ENCODE measurements at places on chromosomes 2 and 18.

GRCh38 chr2:200130762-200131166, 175.4 kb downstream of the MAIP1 start:
- no peak overlapping the region for H3K4me3 ChIP-seq
- H3K4me1 ChIP-seq = peaks cover 31% of the 10 kb centered on the region
- peak overlapping the region; percentile 85 for H3K27ac ChIP-seq
- peak; percentile 82 for DNase-seq
- H3K27me3 ChIP-seq = no peaks in the 10 kb centered on the region

DNA sequence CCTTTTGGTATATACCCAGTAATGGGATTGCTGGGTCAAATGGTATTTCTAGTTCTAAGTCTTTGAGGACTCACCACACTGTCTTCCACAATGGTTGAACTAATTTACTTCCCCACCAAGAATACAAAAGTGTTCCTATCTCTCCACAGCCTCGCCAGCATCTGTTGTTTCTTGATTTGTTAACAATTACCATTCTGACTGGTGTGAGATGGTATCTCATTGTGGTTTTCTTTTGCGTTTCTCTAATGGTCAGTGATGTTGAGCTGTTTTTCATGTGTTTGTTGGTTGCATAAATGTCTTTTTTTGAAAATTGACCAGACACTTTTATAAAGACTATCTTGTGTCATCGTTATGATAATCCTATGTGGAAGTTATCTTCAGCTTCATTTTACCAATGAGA, 16.0 kb upstream of the ATP8B1 start:
- H3K27me3 ChIP-seq = no peaks in the 10 kb centered on the region
- no peak overlapping the region for H3K4me3 ChIP-seq
- DNase-seq = no peak
- no peaks in the 10 kb centered on the region for H3K36me3 ChIP-seq
- peaks cover 16% of the 10 kb centered on the region for H3K4me1 ChIP-seq
- peak overlapping the region; percentile 51 for H3K27ac ChIP-seq

DNA sequence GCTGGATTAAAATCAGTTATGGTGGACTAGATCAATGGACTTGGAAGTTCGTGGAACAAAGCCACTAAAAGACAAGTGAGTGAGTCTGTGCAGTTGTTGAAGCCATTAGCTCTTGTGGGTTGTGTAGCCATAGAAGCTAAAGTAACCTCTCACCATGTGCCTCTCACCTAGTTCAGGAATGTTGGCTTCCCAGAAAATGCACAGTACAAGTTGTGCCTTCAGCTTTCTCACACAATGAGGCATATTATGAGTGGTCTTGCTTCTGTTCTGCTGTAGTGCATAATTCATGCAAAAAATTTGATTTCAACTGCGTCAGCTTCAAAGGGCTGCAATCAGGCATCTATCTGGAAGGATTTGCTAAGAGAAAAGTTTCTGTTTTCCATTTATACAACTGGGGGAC, 26.2 kb downstream of the CERS6 start:
- no peak for DNase-seq
- H3K27me3 ChIP-seq = no peaks in the 10 kb centered on the region
- no peaks in the 10 kb centered on the region for H3K36me3 ChIP-seq
- no peak overlapping the region for H3K4me3 ChIP-seq
- H3K4me1 ChIP-seq = no peaks in the 10 kb centered on the region
- no peak overlapping the region for H3K27ac ChIP-seq

DNA sequence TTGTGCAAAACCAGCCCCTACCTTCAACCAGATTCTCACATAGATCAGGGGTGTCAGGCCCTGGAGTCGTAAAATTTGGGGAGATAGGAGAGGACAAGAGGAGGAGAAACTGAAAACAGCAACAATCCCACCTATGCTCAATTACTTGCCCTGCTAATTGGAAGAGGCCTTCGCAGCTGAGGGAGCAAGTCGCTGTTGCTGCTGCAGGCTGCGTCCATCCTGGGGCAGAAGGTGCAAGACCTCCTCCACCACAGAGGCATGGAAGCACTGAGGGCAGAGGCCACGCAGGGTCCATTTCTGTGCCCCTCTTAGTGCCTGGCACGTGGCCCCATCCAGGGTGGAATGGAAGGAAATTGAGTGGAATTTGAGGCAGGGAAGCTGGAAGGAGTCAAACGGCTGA, 36.5 kb downstream of the CNGA3 start:
- no peak for DNase-seq
- no peak overlapping the region for H3K27ac ChIP-seq
- no peaks in the 10 kb centered on the region for H3K27me3 ChIP-seq
- H3K4me1 ChIP-seq = no peaks in the 10 kb centered on the region
- no peak overlapping the region for H3K4me3 ChIP-seq

DNA sequence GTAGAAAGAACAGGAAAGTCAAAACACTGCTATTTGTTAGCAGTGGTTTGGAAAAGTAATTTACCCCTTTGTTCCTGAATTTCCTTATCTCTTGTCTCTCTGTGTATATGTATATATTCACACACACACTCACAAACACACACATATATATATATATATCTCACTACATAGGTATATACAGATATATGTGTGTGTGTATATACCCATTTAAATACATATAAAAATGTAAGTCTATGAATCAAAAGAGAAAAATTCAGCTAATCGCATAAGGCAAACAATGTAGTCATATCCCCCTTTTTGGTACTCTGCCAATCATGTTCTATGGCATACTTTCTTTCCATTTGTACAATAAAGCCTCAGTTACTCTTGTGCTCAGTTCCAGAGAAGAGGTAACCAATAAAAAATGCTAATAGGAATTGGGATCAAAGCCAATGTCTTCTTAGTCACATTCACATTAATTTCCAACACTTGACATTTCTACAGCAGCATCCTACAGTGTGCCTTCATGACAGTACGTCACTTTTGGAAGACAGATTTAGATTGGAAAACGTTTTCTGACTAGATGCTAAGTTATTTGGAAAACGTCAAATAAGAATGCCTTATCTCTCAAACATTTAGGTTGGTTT, 94.6 kb downstream of the MC4R start:
- no peaks in the 10 kb centered on the region for H3K36me3 ChIP-seq
- H3K27ac ChIP-seq = peak overlapping the region; percentile 55
- H3K27me3 ChIP-seq = no peaks in the 10 kb centered on the region
- H3K4me3 ChIP-seq = 0 out of 2 replicates have a peak overlapping the region, but pooled peaks have one; percentile 4
- peaks cover 23% of the 10 kb centered on the region for H3K4me1 ChIP-seq

GRCh38 chr2:24435391-24436316, 55.4 kb upstream of the NCOA1 start:
- no peaks in the 10 kb centered on the region for H3K4me1 ChIP-seq
- no peaks in the 10 kb centered on the region for H3K27me3 ChIP-seq
- no peaks in the 10 kb centered on the region for H3K36me3 ChIP-seq
- H3K4me3 ChIP-seq = no peak overlapping the region

GRCh38 chr2:28437149-28437835, 44.6 kb downstream of the FOSL2 start:
- DNase-seq = no peak
- H3K27ac ChIP-seq = no peak overlapping the region
- no peaks in the 10 kb centered on the region for H3K36me3 ChIP-seq
- peaks cover 22% of the 10 kb centered on the region for H3K4me1 ChIP-seq

GRCh38 chr2:39593439-39594393, 72.0 kb upstream of the TMEM178A start:
- no peak overlapping the region for H3K4me3 ChIP-seq
- no peaks in the 10 kb centered on the region for H3K27me3 ChIP-seq
- peak; percentile 79 for DNase-seq

DNA sequence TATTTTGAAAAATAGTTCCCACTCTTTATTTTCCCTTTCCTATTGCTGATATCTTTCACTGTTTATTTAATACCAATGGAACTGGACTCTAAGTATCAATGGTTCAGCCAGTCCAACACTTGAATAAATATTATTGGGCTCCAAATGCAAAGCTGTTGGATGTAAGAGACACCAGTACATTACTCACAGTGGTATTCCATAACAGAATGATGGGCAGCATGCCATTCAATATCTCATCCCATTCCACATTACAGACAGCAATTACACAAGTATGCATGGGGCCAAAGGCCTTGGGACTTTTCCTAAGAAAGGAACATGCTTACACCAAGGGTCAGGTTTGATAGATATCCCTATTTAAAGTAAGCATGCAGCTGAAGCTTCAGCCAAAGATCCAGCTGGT, 231.9 kb downstream of the RND3 start:
- peaks cover 6% of the 10 kb centered on the region for H3K4me1 ChIP-seq
- no peak overlapping the region for H3K4me3 ChIP-seq
- H3K27ac ChIP-seq = no peak overlapping the region

DNA sequence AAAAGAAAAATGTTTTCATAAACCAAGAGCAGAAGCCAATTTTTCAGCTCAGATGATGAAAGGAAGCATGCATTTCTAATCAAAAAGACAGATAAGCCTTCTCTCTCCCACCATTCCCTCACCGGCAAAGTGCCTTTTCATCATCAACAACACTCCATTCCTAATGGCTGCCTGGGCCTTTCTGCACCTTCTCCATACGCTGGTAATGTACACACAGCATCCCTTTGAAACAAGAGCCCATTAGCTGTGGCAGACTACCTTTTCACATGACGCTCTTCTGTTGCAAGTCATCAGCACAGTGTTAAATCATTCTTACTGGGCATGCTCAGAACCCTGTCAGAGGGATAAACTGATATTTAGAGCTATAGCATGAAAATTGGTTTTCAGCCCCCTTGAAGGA, 408.9 kb downstream of the MEIS1 start:
- H3K27ac ChIP-seq = no peak overlapping the region
- H3K36me3 ChIP-seq = no peaks in the 10 kb centered on the region
- no peak overlapping the region for H3K4me3 ChIP-seq
- H3K27me3 ChIP-seq = no peaks in the 10 kb centered on the region
- no peak for DNase-seq

GRCh38 chr18:55593888-55594287, 5.9 kb upstream of the TCF4 start:
- no peak for DNase-seq
- peaks cover 5% of the 10 kb centered on the region for H3K4me1 ChIP-seq
- H3K36me3 ChIP-seq = no peaks in the 10 kb centered on the region
- no peak overlapping the region for H3K27ac ChIP-seq
- H3K27me3 ChIP-seq = no peaks in the 10 kb centered on the region

Measured in PC-3 (cell line).